Kidney (tissue), 22 donors: ENCODE measurements at places on chromosomes 6 and 20.

GRCh38 chr6:153129873-153130514 is 1.1 kb downstream of the RGS17 start:
- H3K27me3 ChIP-seq: peaks cover 12% of the 10 kb centered on the region
- no peaks in the 10 kb centered on the region for H3K4me1 ChIP-seq
- H3K36me3 ChIP-seq: no peaks in the 10 kb centered on the region
- H3K4me3 ChIP-seq: peak overlapping the region; percentile 73

DNA sequence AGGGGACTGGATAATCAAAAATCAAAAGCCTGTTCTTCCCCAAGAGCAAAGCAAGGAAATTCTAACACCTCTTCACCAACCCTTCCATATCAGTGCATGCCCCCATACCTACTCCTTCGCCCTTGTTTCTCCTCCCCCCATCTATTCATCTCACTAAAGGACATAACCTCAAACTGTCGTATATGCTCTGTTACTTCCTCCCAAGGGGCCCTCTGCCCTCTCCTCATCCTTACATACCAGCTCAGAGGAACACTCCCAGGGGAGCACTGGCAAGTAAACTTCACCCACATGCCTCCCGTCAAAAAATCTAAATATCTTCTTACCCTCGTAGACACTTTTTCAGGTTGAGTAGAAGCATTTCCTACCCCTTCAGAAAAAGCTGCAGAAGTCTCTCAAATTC is 9.4 kb upstream of the ADTRP start:
- DNase-seq: no peak
- H3K36me3 ChIP-seq: no peaks in the 10 kb centered on the region
- H3K4me1 ChIP-seq: no peaks in the 10 kb centered on the region
- H3K27me3 ChIP-seq: no peaks in the 10 kb centered on the region
- no peak overlapping the region for H3K27ac ChIP-seq

- H3K27ac ChIP-seq: no peak overlapping the region
- no peak overlapping the region for H3K4me3 ChIP-seq
- no peaks in the 10 kb centered on the region for H3K27me3 ChIP-seq
- DNase-seq: no peak
Observed at GRCh38 chr6:113733381-113733780, 123.8 kb upstream of the MARCKS start.

- no peak overlapping the region for H3K4me3 ChIP-seq
- H3K27ac ChIP-seq: no peak overlapping the region
- no peak for DNase-seq
Observed at GRCh38 chr6:28005975-28006374, 48.9 kb downstream of the OR2B6 start.

DNA sequence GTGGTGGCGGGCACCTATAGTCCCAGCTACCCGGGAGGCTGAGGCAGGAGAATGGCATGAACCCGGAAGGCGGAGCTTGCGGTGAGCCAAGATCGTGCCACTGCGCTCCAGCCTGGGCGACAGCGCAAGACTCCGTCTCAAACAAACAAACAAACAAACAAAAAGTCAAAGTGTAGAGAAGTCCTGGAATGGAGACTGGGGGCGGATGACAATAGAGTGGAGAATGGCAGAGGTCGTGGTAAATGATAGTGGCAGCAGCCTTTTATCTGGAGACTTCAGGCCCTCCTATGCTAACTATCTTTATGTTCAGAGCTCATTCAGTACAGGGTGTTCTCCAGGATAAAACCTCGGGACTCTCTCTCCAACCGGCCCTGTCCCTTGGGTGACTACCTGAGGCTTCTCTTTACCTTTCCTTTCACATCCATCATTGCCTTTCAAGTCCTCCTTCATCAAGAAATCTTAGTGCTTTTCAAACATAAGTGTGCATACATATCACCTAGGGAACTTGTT is 1.4 kb upstream of the FKBPL start:
- H3K27me3 ChIP-seq: no peaks in the 10 kb centered on the region
- no peak overlapping the region for H3K4me3 ChIP-seq
- peaks cover 7% of the 10 kb centered on the region for H3K4me1 ChIP-seq
- no peak for DNase-seq
- no peaks in the 10 kb centered on the region for H3K36me3 ChIP-seq

DNA sequence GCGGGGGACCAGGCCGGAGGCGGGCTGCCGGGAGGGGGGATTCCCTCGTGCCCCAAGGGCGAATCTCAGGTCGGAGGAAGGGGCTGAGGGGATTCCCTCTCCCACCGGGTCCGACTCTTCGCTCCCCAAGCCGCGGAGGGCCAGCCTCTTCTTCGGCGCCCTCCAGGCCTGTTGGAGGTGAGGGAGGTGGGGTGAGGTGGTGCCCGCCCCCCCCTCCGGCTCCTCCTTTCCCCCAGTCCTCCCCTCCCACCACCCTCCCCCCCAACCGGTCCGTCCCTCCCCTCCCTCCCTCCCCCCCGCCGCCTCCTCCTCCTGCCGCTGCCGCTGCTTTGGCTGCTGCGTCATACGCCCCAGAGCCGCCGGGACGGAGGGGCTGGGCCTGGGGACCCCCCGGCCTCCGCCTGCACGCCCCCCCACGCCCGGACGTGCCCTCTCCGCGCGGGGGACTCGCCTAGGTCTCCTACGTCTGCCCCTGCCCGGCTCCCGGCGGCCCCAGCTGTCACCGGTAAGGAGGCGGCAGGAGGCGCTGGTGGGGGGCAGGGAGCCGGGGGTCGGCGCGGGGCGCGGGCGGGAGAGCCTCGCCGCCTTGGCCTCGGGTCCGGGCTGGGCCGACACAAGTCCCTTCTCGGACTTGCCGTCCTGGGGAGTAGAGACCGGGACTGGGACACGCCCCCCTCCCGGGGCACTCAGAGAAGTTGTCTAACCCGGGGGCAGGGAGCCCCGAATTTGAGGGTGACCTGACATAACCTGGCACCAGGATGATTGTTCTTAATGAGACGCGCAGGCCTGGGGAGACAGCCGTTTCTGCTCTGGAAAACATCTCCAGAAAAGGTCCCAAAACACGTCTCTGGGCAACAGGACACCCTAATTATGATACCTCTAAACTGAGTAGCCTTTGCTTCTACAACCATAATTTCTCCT is at the start of gene PHF1:
TSS of gene PHF1 (plus strand) at position 304 of the 921 bp plus-strand sequence. CDS start 1,250 bp downstream, outside the sequence.
- peak within 1 kb of the TSS; percentile 78 for H3K4me3 ChIP-seq
- no peak for DNase-seq
- peak within 1 kb of the TSS; percentile 93 for H3K27ac ChIP-seq
- H3K36me3 ChIP-seq: no peaks in the 10 kb centered on the region
- no peaks in the 10 kb centered on the region for H3K27me3 ChIP-seq

DNA sequence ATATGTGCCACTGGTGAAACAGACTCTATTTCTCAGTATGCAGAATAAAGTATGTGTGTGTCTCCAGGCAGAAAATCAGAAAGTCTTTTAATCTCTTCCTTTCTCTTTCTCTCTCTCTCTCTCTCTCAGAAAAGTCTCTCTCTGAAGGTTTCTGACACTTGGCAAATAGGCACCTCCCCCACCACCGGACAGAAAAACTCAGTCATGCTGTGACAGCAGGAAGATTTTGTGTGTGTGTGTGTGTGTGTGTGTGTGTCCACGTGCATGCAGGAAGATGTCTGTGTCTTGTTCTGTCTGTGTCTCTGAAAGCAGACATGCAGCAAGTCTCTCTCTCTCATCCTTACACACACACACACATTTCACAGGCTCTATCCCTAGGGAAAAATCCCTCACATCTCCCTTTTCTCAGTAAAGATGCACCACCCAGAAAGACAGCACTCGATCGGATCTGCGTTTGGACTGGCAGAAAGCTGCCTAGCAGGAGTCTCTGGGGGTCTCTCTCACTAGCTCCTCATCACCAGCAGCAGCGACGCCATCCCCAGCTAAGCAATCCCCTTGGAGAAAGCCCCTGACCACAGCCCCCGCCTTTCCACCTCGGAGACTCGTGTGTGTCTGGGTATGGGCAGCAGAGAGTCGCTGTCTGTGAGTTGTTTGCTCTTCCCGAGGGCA is 98.3 kb downstream of the EDN3 start:
- no peak overlapping the region for H3K27ac ChIP-seq

- no peaks in the 10 kb centered on the region for H3K27me3 ChIP-seq
- H3K4me1 ChIP-seq: no peaks in the 10 kb centered on the region
- no peak overlapping the region for H3K4me3 ChIP-seq
- no peaks in the 10 kb centered on the region for H3K36me3 ChIP-seq
- DNase-seq: no peak
Observed at GRCh38 chr6:81002126-81002525, 750.4 kb downstream of the TENT5A start.

DNA sequence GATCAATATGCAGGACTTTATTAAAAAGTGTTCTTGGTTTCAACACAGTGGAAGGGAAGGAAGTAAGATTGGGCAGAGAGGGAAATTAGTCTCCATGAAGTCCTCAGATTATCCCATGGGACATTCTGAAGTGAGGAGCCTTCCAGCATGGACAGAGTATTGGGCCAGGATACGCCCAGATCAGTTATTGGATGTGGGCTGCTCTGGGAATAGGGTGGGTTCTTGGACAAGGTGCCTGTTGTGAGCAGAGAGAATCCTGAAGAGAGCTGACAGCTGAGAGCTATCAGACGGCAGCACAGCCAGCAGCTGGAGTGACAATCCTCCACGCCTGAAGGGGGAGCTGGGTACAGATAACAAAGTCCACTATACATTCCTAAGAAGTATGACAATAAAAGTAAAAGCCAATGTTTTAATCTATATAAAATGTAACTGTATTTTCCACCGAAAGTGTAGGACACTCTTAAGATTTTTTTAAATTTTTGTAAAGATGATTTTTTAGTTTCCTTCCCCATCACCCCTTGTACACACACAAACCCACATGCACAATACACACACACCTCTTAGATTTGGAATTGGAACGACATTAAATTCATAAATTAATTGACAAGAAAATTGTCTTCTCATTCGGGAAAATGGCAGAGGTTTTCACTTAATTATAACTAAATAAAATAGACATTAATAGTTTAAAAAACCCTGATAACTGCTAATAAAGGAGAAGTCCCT is 107.8 kb downstream of the FBXO5 start:
- H3K36me3 ChIP-seq: no peaks in the 10 kb centered on the region
- no peak overlapping the region for H3K4me3 ChIP-seq
- no peaks in the 10 kb centered on the region for H3K4me1 ChIP-seq
- no peak for DNase-seq

GRCh38 chr6:144406796-144407195 is 121.7 kb downstream of the UTRN start:
- H3K27ac ChIP-seq: no peak overlapping the region
- no peaks in the 10 kb centered on the region for H3K27me3 ChIP-seq

GRCh38 chr6:71012866-71013469 is 56.1 kb upstream of the B3GAT2 start:
- no peak for DNase-seq
- H3K27ac ChIP-seq: no peak overlapping the region
- no peaks in the 10 kb centered on the region for H3K4me1 ChIP-seq
- no peaks in the 10 kb centered on the region for H3K27me3 ChIP-seq
- no peaks in the 10 kb centered on the region for H3K36me3 ChIP-seq
- H3K4me3 ChIP-seq: no peak overlapping the region

GRCh38 chr6:75206576-75207342 is 906 bp upstream of the COL12A1 start:
- no peaks in the 10 kb centered on the region for H3K4me1 ChIP-seq
- H3K27me3 ChIP-seq: peaks cover 9% of the 10 kb centered on the region
- H3K36me3 ChIP-seq: no peaks in the 10 kb centered on the region
- H3K4me3 ChIP-seq: peak overlapping the region; percentile 71
- DNase-seq: peak; percentile 70
- peak overlapping the region; percentile 79 for H3K27ac ChIP-seq

DNA sequence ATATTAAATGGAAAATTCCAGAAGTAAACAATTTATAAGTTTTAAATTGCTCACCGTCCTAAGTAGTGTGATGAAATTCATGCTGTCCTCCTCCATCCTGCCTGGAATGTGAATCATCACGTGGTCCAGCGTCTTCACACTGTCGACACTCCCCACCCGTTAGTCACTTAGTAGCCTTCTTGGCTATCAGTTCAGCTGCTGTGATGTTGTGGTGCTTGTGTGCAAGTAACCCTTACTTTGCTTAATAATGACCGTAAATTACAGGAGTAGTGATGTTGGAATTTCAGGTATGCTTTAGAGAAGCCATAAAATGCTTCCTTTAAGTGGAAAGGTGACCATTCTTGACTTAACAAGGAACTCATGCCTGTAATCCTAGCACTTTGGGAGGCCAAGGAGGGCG is 25.2 kb downstream of the RIOK1 start:
- no peak overlapping the region for H3K27ac ChIP-seq
- H3K27me3 ChIP-seq: no peaks in the 10 kb centered on the region
- H3K4me3 ChIP-seq: no peak overlapping the region
- peak; percentile 47 for DNase-seq
- no peaks in the 10 kb centered on the region for H3K36me3 ChIP-seq
- H3K4me1 ChIP-seq: no peaks in the 10 kb centered on the region

GRCh38 chr6:70282312-70282918 is 20.5 kb downstream of the COL9A1 start:
- DNase-seq: no peak
- no peak overlapping the region for H3K27ac ChIP-seq
- H3K4me1 ChIP-seq: peaks cover 2% of the 10 kb centered on the region

GRCh38 chr6:133388731-133389130 is 147.6 kb downstream of the EYA4 start:
- H3K4me3 ChIP-seq: no peak overlapping the region
- H3K27me3 ChIP-seq: no peaks in the 10 kb centered on the region
- H3K36me3 ChIP-seq: no peaks in the 10 kb centered on the region
- no peaks in the 10 kb centered on the region for H3K4me1 ChIP-seq
- H3K27ac ChIP-seq: no peak overlapping the region
- no peak for DNase-seq

GRCh38 chr6:3693831-3694230 is 57.7 kb downstream of the PXDC1 start:
- no peaks in the 10 kb centered on the region for H3K36me3 ChIP-seq
- no peak for DNase-seq
- no peak overlapping the region for H3K27ac ChIP-seq
- H3K4me1 ChIP-seq: no peaks in the 10 kb centered on the region
- H3K27me3 ChIP-seq: no peaks in the 10 kb centered on the region

- DNase-seq: no peak
- no peak overlapping the region for H3K27ac ChIP-seq
- no peak overlapping the region for H3K4me3 ChIP-seq
Observed at GRCh38 chr6:131954059-131954774, 3.0 kb upstream of the CCN2 start.

GRCh38 chr20:24411003-24411833 is 58.2 kb upstream of the SYNDIG1 start:
- H3K4me1 ChIP-seq: peaks cover 5% of the 10 kb centered on the region
- DNase-seq: no peak
- no peak overlapping the region for H3K27ac ChIP-seq
- H3K27me3 ChIP-seq: no peaks in the 10 kb centered on the region
- H3K36me3 ChIP-seq: no peaks in the 10 kb centered on the region
